Fibroblast of villous mesenchyme (primary cell): ENCODE measurements at places on chromosomes 7 and 10. TPM values are rescaled to one million over a fixed set of nuclear protein-coding genes. Genes with fewer than 3 reads are reported as not detected.

The MMP21 gene
- total RNA-seq = not detected in 2 replicates

The ZNF804B gene
- total RNA-seq = under 0.01 TPM in 1 of 2 replicates, not detected in the other

The GRID2IP gene
- total RNA-seq = not detected in 2 replicates

The GIMAP1 gene
- not detected in 2 replicates for total RNA-seq

The AS3MT gene
- 5.2 and 5.5 TPM in 2 replicates for total RNA-seq

The IGF2BP3 gene
- 9.1 and 12.2 TPM in 2 replicates for total RNA-seq

The HABP2 gene
- total RNA-seq = not detected in 2 replicates

The ADAM22 gene
- 0.64 and 1.3 TPM in 2 replicates for total RNA-seq

The AGR2 gene
- total RNA-seq = not detected in 2 replicates

The PDZD7 gene
- total RNA-seq = 1.7 and 1.9 TPM in 2 replicates

The SCD gene
- total RNA-seq = 819 and 937 TPM in 2 replicates
